ENCODE measurements at places on chromosomes 16 and 17.
A peak's percentile ranks its signal among the peaks of the same experiment; 100 is the strongest.

DNA sequence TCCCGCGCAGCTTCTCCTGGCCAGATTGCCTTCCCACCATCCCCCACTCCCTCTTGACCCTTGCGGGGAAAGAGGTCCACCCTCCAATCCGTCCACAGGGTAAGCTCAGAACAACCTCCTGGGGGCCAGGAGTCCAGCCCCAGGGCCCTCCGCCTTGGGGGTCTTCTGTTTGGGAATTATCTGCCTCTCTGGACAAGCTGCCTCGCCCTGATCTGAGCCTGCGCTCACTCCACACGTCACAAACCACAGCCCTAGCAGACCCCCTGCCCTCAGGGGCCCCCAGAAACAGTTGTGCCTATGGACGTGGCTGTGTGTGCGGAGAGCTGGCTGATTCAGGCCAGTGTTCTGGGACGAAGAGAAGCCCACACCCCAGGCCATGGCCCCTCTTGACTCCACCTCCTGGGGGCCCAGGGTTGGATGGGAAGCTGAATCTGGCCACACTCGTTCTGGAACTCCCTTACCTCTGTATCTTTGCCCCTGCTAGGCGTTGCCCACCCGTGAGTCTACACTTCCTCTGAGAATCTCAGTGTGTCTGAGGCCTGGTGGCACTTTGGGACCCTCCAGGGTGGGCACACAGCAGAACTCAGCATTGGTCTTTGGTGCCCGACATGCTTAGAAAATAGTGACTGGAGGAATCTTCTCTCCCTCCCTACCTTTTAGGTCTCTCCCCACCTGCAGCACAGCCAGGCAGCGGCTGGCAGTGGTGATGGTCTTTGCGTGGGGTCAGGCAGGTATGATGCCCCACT, 119.9 kb upstream of the SMURF2 start:
- DNase-seq, result no peak

GRCh38 chr16:79659344-79659743, 58.8 kb upstream of the MAF start:
- no peak for DNase-seq

DNA sequence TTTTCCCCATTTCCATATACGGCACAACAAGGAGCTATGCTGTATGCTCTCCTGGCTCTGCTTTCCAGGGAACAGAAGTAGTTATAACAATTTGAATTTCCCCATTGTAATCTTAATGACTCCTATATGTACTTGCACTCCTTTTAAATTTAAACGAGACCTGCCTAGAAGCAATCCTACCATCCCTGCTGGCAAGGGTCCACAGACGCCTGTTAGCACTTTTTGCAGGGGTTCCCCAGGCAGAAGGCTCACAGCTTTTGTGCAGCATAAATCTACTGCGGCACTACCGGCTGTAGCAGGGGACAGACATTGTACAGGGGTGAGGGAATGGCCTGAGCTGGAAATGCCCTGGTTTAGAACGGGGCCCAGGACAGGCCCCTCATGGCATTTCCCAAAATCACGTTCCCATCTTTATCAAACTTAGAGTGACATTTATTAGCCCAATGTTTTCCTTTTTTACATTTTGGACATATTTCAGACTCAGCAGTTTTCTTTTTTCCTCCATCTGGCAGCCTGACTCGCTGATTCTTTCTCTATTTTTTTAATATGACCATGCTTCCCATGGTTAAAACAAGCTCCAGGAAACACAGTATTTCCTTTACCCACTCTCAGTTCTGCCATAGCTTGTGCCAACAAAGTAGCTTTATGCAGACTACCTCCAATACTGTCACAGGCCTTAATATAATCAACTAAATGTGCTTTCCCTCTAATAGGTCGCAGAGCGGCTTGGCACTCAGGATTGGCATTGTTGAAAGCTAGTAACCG, 35.4 kb upstream of the USP22 start:
- DNase-seq, result no peak

DNA sequence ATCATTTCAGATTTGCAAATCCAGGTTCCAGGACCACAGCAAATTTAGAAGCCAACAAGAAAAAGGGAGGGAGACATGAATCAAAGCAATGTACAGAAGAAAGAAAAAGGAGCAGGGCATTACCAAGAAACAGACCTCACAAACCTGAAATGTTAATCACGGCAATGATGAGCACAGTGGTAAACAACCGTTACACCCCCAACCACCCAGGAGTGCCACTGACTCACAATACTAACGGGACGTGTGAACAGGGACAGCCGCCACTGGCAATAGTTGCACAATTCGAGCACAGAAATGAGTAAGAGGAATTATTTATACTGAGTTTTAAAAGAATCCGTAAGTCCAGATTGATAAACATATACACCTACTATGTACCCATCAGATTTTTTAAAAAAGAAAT, 13.8 kb downstream of the USP22 start:
- peak; percentile 68 for DNase-seq

DNA sequence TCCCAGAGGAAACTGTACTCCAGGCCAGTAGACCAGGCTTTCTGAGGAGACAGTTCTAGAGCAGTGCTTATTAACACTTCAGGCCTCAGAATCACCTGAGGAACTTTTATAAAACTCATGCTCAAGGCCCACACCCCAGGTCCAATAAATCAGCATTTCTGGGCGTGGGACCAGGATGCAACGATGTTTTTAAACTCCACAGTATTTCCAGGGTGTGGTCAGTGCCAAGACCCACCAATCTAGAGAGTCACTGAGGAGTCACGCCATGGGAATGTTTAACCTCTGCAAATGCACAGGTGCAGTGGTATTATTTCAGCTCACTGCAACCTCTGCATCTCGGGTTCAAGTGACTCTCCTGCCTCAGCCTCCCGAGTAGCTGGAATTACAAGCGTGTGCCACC, 3.9 kb upstream of the TRPV1 start:
- no peak for DNase-seq

- DNase-seq, result no peak
Observed at GRCh38 chr16:52372313-52372712, 174.6 kb downstream of the TOX3 start.

- peak; percentile 92 for DNase-seq
Observed at GRCh38 chr16:19008245-19009169, 24.8 kb downstream of the TMC7 start.

DNA sequence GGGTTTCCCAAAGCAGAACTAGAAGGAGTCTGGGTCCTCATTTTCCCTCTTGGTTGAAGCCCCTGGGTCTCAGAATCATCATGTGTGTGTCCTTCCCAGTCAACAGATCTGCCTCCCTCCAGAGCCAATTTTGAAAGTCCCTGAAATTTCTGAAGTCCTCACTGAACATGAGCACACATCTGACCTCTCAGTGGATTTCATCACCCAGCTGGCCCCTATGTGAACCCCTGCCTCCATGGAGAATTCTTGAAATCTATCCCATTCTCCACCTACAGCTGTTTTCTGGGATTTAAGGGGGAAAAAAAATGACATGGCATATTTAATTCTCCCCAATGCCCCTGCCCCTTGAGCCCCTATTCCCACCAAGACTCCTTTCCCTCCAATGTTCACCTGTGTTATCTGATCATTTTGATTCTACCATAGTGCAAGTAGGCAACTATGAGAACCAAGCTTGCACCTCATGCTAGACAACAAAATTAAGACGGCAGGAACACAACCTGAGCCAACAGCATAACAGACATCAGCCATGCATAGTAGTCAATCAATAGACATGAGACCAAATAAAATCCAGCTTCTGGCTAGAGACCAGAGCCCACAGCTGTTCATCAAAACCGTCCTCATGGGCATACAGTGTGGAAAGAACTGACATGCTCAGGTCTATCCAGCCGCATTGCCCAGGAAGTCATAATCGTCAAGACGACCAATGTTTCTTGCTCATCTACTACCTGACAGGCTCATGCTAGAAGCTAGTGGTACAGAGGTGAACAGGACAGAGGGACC, 14.9 kb downstream of the SOX9 start:
- DNase-seq, result no peak

GRCh38 chr16:290015-290680, 7.2 kb downstream of the PDIA2 start:
- DNase-seq, result no peak

DNA sequence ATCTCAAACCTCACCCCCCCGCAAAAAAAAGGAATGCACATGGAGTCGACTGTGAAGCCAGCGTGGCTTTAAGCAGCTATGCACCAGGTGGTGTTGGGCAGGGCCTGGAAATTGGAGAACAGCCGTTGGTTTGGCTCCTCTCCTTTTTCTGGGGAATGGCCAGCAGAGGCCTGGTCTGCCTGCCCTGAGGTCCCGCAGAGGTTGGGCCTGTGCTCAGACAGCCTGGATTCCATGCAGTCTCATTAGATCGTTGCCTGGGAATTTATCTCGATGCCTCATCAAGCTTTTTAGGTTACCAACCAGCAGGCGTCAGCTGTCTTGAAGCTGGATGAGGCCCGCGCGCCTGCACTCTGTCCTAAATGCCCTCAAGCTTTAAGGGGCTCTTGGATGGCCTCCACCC, 9.8 kb downstream of the SLC12A3 start:
- peak; percentile 65 for DNase-seq

DNA sequence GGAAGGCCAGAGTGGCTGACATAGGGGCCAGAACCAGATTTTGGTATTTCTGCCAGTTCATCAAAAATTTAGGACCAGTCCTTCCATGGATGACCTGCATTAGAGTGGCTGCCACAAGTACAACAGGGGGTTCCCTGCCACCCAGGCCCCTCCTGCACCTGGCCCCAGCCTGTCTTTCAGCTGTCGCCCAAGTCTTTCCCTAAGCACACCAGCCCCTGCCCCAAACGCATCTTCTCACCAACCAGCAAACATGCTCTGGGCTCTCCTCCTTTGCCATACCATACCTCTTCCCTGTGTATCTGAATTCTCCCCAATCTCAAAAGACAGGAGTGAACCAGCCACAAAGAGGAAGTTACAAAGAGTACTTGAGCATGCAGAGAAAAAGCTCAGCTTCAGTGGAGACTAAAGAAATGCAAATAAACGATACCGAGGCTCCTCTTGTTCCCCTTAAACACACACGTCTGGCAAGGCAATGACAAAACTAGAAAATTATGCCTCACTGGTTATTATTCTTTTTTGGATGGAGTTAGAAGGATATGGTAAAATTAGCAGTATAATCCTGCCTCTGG, 130.6 kb downstream of the DYNLRB2 start:
- DNase-seq, result no peak

- no peak for DNase-seq
Observed at GRCh38 chr17:44367231-44367979, 3.8 kb upstream of the FAM171A2 start.

DNA sequence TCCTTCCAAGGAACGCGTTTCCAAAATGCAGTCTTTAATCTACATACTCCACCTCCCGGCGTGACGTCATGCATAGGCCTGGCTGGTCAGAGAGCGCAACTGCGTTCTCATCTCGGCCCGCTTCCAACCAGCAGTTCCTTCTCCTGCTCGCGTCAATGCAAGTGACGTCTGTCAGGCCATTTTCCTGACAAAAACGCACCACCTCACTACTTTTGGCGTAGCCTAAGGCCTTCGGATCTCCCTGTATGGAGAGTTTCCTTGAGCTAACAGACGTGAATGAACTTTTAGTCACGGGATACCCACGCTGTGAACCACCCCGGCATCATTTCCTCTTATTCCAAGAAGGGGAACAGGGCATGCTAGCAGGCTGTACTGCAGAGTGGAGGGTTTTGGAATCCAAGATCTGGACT, 25.0 kb downstream of the TEX14 start:
- DNase-seq, result peak; percentile 29

- peak; percentile 90 for DNase-seq
Observed at GRCh38 chr16:48409839-48410632, 24.8 kb upstream of the SIAH1 start.

DNA sequence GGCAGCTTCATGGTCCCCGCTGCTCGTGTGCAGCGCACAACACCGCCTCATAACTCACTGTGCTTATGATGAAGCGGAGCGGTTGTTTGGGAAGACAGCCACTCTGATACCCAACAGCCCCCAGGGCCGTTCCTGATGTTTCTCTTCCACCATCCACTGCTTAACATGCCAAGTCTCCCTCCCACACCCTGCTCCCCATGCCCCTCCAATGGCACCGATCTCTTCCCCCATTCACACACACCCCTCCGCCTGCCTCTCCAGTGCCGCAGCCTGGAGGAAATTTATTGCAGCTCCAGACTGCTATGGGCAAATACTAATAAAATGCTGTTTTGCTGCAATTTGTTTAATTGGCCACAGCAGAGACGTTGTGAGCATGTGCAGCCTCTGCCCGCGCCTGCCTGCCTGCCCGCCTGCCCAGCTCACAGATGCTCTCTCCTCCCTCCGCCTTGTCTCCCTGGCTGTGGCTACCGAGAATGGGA, 80.3 kb upstream of the LHX1 start:
- peak; percentile 26 for DNase-seq

- DNase-seq, result no peak
Observed at GRCh38 chr16:57567691-57568090, 25.2 kb downstream of the ADGRG5 start.

DNA sequence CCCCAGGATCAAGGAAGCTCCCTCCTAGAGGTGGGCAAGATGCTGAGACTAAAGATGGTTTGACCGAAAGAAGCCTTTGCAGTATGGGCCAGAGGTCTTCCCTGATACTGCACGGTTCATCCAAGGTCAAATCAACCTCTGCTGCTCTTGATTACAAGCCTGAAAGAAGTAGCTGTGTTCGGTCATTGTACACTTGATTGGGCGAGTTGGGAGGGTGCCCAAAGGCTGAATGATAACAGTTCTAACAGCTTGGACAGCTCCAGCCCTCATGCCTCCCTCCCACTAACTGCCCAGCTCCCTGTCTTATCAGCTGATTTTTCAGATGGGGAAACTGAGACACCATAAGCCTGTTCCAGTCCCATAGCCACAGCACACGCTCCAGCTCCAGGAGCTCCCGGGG, 42.8 kb downstream of the ABCC12 start:
- no peak for DNase-seq

DNA sequence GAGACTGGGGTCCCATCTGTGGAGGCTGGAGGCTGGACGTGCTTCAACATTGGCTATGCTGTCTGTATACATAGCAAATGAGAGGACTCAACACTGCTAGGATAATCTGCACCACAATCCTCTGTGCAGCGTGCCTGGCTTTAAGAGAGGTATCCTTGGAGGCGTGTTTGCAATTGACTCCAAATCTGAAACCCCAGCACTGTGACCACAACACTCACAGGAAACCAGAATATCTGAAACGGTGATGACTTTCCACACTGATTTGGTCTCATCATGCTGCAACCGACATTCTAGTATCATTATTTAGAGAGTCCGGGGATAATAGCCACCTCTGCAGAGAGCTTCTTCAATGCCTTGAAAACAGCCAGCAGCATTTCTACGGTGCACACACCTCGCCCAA, 35.1 kb downstream of the TLE7 start:
- DNase-seq, result no peak

DNA sequence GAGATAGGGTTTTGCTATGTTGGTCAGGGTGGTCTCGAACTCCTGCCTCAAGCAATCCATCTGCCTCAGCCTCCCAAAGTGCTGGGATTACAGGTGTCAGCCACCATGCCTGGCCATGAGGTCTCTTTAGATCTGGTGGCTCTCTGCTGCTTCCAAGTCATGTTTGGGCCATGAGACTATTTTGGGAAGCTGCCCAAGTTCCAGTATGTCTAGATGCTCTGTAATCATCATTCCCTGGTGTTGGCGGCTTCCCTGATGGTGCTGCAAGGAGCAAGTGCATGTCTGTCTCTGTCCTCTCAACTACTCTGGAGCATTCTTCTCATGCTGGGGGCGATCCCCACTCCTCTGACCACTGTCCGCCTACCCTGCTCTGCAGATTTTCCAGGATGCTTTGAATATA, 6.4 kb upstream of the ODF4 start:
- DNase-seq, result peak; percentile 7
